ENCODE measurements at places on chromosomes 4 and X. TPM values are rescaled to one million over a fixed set of nuclear protein-coding genes. Genes with fewer than 3 reads are reported as not detected.

DNA sequence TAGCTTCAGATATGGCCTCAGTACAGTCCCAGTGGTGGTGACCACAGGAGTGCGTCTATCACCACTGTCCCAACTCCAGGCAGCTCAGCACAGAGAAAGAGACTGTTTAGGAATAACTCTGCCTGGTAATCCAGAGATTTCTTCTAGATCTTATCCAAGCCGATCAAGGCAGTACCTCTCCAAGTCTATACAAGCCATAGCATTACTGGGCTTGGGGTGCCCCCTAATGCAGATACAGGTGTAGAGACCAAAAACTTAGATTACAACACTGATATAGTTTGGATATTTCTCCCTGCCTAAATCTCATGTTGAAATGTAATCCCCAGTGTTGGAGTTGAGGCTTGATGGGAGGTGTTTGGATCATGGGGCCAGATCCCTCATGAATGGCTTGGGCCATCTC lies 100.9 kb downstream of the PTCHD1 start:
- DNase-seq, result no peak

DNA sequence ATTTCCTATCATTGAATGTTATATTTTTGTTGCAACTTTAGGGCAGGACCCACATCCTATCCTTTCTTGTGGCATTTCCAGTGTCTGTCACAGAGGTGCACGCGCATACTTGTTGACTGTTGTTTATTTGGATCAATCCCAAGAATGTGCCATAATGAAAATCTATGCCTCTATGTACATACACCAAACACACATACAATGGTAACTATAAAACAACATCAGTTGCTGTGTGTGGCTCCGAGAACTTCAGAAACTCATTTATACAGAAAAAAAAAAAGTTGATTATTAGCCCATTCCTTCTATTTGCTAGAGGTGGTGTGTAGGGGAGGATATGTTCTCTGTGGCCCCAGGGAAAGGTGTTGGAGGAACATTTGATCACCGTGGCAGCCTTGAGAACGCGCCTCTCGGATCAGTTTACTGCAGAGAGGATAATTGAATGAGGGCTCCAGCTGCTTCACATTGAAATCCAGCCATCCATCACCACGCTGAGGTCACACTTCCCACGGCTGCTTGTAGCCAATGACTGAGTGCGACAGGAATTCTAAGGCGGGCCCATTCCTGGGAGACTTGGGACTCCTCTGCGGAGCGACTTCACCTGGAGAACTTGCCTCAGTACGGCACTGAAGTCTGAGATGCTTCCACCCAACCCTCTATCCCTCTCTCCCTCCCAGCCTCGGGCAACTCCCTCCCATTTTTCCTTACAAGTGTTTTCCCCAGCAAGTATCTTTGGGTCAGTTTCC lies 19.5 kb downstream of the SMPX start:
- DNase-seq, result no peak

The ART3 gene
- not detected for total RNA-seq

DNA sequence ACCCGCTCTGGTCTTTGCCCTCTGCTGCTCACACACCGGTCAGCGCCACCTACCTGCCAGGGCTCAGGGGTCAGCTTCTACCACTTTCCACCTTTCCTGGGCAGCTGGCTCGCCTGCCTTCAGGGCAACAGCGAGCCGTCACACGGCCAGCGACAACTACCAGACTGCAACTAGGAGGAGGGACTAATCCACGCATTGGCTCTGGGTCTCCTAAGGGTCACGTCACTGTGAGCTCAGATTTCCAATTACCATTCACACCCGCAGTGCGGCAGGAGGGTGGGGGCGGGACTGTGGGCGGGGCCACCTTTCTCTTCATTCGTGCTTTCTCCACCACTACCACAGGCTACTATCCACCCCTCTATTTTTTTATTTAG lies at the start of gene BEX5:
Gene BEX5 (minus strand): TSS at position 172 of the 374 bp plus-strand sequence. CDS start 1,712 bp downstream, outside the sequence.
- DNase-seq, result no peak

The PRSS12 gene
- 70.9 TPM for total RNA-seq

The NXF3 gene
- 2.2 TPM for total RNA-seq

The ADAMTS3 gene
- not detected for total RNA-seq

GRCh38 chr4:37540486-37540885 lies 145.7 kb downstream of the RELL1 start:
- DNase-seq, result no peak

- DNase-seq, result no peak
These were observed 35.8 kb downstream of the ARHGEF38 start for GRCh38 chr4:105588252-105588651.

DNA sequence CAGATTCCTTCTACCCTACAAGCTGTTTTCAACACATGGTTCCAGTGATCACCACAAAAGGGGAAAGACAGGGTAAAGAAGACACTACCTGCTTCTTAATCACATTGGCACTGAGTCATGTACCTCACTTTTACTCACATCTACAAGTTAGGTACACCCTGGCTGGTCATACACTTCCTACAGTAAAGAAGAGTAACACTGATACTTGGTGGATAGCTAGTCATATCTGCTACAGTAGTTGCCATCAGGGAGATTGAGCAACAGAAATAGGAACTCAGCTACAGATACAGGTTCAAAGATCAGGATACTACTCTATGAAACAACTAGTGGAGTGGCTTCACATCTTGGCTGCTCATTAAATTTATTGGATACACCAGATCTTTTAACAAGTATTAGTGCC lies 105.4 kb upstream of the DIAPH2 start:
- no peak for DNase-seq

The NPY2R gene
- not detected for total RNA-seq

GRCh38 chr4:116118221-116118620 lies 967.2 kb downstream of the TRAM1L1 start:
- no peak for DNase-seq

- no peak for DNase-seq
These were observed 18.8 kb downstream of the RGN start for GRCh38 chrX:47097018-47097417.

GRCh38 chr4:55574252-55574651 lies 17.8 kb downstream of the PDCL2 start:
- no peak for DNase-seq

DNA sequence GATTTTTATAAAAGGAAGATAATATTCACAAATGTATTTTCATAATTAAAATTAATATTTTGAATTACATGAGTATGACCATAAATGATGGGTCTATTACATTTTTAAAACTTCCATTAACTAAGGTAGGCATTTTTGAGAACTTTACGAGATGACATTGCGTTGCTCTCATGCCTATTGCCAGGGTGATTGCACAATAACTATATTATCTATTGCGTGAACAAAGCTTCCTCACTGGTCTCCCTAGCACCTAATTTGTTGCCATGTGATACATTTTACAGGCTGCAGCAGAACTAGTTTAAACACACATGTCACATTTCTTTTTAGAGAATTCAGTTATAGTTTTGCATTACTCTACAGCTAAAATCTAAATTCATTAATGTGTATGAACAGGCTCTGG lies 289.7 kb upstream of the GRID2 start:
- no peak for DNase-seq

The FAM9B gene
- total RNA-seq, result not detected

- DNase-seq, result no peak
These were observed 8.0 kb downstream of the SLC9A7 start for GRCh38 chrX:46750889-46751288.

- DNase-seq, result no peak
These were observed 873.2 kb downstream of the RPA4 start for GRCh38 chrX:97756879-97757278.

DNA sequence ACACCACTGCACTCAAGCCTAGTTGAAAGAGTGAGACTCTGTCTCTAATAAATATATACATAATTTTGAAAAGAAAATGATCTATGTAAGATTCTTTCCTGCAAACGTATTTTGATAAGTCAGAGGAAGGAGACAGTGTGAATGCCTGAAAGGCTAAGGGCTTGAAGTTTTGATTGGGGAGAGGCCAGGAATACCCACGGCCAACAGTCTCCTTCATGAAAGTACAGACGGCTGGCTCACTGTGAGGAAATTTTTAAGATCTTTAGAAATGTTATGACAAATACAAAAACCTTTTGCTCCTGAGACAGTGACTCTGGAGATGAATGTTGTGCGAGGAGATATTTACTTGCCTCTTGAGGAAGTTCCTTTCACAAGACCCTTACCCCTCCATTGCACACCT lies 111.4 kb upstream of the KLHL13 start:
- no peak for DNase-seq

Measured in HFFc6 (cell line).